Stimulated activated CD4-positive, alpha-beta T cell treated with anti-CD3 and anti-CD28 coated beads, Interleukin-1b, Interleukin-23, amount 100 ng/mL, for 1 hour (primary cell): ENCODE measurements at places on chromosomes 4 and X.

GRCh38 chr4:128468123-128468989 is 180.7 kb upstream of the PGRMC2 start:
- DNase-seq, result no peak

GRCh38 chr4:73752424-73752823 is 12.1 kb downstream of the CXCL8 start:
- DNase-seq, result no peak

DNA sequence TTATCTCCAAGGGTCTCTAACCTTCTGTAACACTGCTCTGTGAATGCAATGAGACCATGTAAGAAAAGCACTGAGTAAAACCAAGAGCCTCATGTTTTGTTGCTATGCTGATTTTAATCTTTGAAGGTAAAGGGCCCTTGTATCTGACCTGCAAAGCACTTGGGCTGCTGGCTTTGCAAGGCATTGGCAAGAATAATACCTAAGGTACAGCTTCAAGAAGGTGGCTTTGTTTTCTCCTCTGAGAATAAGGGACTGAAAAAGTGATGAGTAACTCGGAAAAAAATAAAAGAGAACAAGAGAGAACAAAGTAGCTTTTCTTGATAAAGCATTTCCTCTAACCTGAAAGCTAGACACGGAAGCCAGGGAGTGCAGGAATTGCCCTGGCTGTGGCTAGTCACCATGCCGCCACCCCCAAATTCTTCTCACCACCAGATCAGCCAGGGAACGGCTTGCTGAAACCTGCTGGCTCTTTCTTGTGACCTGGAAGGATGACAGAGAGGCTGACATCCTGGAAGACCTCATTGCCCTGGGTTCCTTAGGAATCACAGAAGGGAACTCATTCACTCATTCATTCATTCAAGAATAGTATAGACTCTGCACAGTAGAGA is 41.8 kb upstream of the HS3ST1 start:
- no peak for DNase-seq

DNA sequence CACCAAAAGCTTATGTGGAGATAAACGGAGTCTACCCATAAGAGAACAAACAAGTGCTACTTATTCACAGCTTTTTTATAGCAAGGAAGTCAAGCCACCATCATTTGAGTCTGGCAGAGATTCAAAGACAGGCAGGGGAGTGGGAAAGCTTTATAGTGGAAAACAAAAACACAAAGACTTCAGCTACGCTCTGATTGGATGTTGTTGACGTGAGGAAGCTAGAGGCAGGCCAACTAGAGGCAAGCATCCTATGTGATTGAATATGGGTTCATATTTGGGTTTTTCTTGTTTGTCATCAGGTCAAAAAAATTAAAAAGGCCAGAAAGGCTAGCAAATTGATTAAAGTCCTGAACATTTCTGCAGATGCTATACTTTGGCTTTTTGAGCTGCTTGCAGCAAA is 719 bp upstream of the TCEAL4 start:
- DNase-seq, result no peak

DNA sequence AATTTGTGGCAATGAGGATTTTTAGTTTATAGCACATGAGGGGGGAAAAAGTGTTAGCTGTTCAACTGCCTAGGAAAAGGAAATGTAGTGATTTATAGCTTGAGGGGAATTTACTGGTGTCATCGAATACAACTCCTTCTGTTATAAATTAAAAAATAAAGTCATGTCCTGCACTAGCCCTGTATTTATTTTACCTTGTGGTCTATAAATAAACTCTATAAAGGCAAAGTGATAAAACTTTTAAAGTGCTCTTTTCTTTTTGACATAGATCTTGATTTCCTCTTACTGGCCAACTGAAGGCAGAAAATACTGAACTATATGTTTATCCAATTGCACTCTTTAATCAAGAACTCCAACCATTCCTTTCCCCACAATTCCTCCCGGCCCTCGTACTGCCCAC is 672.1 kb upstream of the SLIT2 start:
- DNase-seq, result no peak

DNA sequence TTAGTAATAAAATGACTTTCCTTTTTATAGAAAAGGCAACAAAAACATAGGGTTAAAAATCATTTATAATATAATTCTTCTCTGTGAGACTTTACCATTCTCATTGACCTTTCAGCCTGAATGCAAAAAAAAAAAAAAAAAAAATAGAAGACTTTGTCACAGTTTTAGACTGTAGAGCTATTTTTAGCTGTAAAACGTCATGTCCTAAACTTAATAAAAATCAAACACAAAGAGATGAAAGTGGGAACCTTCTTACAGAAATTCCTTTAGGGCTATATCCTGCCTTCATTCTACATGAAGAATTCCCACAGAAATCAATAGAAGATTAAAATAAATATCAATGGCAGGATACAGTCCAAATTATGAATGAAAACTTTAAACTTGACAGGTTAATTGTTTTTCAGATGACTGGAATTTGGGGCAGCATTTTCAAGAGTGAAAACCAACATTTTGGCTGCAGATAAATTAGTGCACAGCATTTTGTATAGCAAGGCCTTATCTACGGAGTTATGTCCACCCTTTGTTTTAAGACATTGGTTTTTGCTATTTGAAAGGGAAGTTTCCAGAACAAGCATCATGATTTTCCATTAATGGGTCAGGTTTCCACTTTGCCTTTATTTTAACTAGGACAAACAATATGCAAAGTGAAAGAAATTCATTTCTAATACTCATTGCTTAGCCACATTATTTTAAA is 219.5 kb downstream of the SPCS3 start:
- DNase-seq, result no peak

DNA sequence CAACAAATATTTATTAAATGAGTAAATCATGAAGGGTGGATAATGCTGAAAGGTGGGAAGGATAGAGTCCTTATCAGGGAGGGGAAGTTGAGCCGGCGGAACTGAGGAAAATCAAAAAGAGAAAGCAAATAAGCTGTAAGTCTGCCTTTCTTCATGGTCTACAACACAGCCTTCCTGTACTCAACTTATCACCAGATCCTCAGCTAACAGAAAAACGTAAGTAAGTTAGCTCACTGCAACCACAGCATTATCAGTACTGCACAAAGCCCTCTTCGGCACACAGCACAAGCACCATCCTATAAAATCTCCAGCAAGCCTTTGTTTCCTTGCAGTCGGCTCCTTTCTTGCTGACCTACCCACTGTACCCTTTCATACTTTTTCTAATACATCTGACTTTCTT is 70.3 kb downstream of the CRMP1 start:
- no peak for DNase-seq

GRCh38 chr4:139144911-139145551 is 32.0 kb downstream of the ELF2 start:
- DNase-seq, result no peak

- DNase-seq, result no peak
Measured at GRCh38 chr4:20284990-20285389, 33.3 kb downstream of the SLIT2 start.

DNA sequence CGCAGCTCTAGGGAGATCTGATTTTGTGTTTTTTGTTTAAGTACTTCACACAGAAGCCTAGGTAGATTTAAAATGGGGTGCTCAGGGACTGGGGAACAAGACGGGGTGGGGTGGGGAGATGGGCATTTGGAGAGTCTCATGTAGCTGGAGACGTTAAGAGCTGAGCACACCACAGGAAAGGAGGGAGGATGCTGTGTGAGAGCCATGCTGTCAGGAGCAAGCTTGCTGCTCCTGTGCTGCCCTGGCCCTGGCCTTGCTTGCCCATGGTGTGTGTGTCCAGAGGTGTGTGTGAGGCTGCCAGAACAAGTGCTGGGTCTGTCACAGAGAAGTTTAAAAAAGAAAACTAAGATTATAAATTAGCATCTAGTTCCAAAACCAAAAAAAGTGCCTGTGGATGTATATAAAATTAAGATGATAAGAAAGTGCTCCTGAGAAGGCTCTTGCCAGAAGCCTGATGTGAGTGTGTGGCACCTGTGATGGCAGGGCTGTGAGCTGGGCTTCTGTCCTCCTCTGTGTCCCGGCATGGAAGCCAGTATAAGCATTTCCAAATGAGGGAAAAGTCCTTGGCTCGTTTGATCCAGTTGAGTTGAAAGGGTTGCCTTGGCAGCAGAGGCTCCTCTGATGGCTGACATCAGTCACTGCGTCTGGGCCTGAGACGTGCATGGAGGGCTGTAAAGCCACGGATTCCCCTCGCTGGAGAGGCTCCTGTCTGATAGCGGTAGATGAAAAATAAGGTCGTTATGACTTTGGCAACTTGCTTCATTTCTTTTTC is 63.5 kb downstream of the NELFA start:
- DNase-seq, result no peak

DNA sequence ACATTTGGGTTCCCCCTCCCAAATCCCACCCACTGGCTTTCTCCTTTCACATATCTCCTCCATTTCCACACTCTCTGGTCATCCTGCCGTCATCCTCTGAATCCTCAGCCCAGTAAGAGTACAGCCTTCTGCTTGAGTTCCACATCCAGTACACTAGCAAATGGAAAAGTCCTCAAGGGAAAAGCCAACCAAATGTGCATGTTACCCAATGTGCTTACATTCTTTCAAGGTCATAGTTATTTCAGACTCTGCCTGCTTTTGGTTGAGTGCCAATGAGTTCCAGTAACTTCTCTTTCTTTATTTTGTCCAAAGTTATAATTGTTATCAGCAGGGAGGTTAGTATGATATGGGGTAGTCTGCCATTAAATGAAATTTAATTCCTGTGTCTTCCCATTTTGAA is 78.1 kb downstream of the SRPX start:
- no peak for DNase-seq

- no peak for DNase-seq
Measured at GRCh38 chr4:110484767-110485166, 8.8 kb downstream of the ENPEP start.

DNA sequence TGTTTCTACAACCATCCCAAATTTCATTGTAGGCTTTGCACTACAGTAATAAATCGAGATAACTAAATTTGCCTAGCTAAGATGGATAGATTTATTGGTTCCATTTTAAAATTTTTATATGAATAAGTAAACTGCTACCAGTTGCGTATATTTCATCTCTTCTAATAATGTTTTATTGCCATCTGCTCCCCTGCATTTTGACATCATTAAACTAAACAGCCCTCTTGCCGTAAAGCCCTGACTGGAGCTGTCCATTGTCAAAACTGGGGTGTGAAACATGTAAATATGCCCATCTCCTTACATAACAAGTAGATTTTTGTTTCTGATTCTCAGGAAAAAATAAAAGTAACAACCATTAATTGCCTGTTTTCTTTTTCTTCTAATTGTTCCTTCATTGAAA is 130.8 kb upstream of the BMPR1B start:
- no peak for DNase-seq

DNA sequence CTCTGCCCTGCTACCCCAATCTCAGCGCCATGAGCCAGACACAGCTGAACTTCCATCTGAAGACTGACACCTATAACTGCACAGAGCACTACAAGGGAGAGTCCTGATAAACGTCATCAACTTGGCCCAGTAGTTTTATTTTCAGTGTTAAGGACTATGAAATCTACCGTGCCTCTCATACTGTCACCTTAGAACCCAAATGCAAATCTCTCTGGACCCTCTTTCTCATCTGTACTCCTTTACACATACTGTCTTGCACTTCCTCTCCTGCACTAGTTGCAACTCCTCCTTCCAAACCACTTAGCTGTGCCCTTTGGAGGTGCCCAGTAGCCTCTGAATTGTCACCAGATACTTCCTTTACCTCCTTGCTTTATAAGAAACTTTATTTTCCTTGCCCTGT is 420.2 kb upstream of the CNKSR2 start:
- DNase-seq, result no peak
